SJSA1 (cell line): ENCODE measurements at places on chromosomes 1 and 21.
A peak's percentile ranks its signal among the peaks of the same experiment; 100 is the strongest.

GRCh38 chr1:14478120-14478519, 120.4 kb upstream of the KAZN start:
- no peak overlapping the region for H3K27ac ChIP-seq
- H3K27me3 ChIP-seq = no peaks in the 10 kb centered on the region
- H3K36me3 ChIP-seq = no peaks in the 10 kb centered on the region
- no peak for DNase-seq
- peaks cover 12% of the 10 kb centered on the region for H3K4me1 ChIP-seq

DNA sequence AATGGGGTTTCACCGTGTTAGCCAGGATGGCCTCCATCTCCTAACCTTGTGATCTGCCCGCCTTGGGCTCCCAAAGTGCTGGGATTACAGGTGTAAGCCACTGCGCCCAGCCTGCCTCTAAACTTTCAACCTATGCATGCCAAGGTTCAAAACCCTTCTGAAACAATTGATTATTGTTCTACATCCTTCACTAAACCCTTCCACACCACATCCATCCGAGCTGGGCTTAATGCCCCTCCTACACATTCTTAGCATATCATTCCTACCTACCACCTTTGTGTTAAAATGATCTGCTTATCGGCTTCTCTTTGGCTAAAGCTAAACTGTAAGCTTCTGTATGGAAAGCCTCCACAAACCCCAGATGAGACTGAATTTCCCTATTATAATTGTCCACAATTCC, 40.8 kb upstream of the DOCK7 start:
- H3K27ac ChIP-seq = no peak overlapping the region
- no peaks in the 10 kb centered on the region for H3K36me3 ChIP-seq
- H3K4me3 ChIP-seq = no peak overlapping the region
- H3K4me1 ChIP-seq = peaks cover 16% of the 10 kb centered on the region
- no peak for DNase-seq

- H3K27ac ChIP-seq = no peak overlapping the region
- no peaks in the 10 kb centered on the region for H3K4me1 ChIP-seq
- H3K36me3 ChIP-seq = peaks cover 21% of the 10 kb centered on the region
- no peaks in the 10 kb centered on the region for H3K27me3 ChIP-seq
- DNase-seq = no peak
- no peak overlapping the region for H3K4me3 ChIP-seq
Observed at GRCh38 chr1:221704306-221704705, 37.6 kb downstream of the DUSP10 start.

GRCh38 chr1:98884864-98885263, 119.8 kb downstream of the PLPPR5 start:
- no peak for DNase-seq
- H3K36me3 ChIP-seq = no peaks in the 10 kb centered on the region
- no peak overlapping the region for H3K27ac ChIP-seq

GRCh38 chr1:208069908-208070307, 159.0 kb upstream of the CD34 start:
- DNase-seq = no peak
- H3K27ac ChIP-seq = no peak overlapping the region
- peaks cover 3% of the 10 kb centered on the region for H3K4me1 ChIP-seq

DNA sequence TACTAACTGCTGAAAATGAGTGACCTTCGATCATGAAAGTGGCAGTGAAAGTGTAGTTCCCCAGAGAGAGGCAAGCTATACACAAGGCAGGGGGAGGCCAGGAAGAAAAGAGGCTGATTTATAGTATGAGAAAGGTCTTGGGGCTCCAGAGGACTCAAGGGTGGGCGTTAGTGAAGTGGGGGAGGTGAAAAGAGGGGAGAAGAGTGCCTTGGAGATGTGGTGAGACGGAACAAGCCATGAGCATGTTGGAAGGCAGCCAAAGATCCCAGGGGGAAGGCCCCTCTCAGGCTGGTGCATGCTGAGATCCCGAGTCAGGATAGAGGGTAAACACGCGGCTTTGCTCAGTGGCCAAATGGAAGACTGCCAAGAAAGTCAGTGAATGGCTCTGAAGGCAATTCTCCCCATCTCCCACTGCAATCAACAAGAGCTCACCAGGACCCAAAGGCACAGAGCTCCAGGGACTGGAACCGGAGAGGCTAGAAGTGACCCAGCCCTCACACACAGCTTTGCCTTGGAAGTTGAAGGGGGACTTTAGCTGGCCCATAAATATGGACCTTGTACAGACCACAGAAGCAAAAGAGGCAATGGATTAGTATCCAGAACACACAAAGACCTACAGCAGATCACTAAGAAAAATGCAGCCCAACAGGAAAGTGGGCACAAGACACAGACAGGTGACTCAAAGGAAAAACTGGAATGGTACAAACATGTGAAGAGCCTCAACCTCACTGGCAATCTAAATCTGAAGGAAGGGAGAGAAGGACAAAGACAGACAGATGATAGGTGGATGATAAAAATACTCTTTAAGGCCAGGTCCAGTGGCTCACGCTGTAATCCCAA, 49.6 kb downstream of the HSF2BP start:
- peaks cover 78% of the 10 kb centered on the region for H3K4me1 ChIP-seq

GRCh38 chr1:2519029-2519685, 7.2 kb downstream of the PANK4 start:
- H3K27me3 ChIP-seq = no peaks in the 10 kb centered on the region
- H3K27ac ChIP-seq = no peak overlapping the region
- DNase-seq = no peak
- H3K36me3 ChIP-seq = peaks cover 74% of the 10 kb centered on the region
- peaks cover 14% of the 10 kb centered on the region for H3K4me1 ChIP-seq

- H3K27me3 ChIP-seq = no peaks in the 10 kb centered on the region
- H3K27ac ChIP-seq = no peak overlapping the region
- no peaks in the 10 kb centered on the region for H3K36me3 ChIP-seq
- H3K4me3 ChIP-seq = no peak overlapping the region
Observed at GRCh38 chr21:17978895-17979294, 159.7 kb upstream of the C21orf91 start.

- no peak overlapping the region for H3K27ac ChIP-seq
- H3K27me3 ChIP-seq = peaks cover 6% of the 10 kb centered on the region; the same call in 1 of the 2 replicates
- no peak overlapping the region for H3K4me3 ChIP-seq
- H3K4me1 ChIP-seq = no peaks in the 10 kb centered on the region
- H3K36me3 ChIP-seq = no peaks in the 10 kb centered on the region
Observed at GRCh38 chr1:182935716-182936115, 17.2 kb downstream of the SHCBP1L start.

- peaks cover 14% of the 10 kb centered on the region for H3K4me1 ChIP-seq
- H3K27me3 ChIP-seq = no peaks in the 10 kb centered on the region
- H3K4me3 ChIP-seq = no peak overlapping the region
- peak; percentile 64 for DNase-seq
- H3K36me3 ChIP-seq = no peaks in the 10 kb centered on the region
Observed at GRCh38 chr1:30756545-30757351, 826 bp downstream of the LAPTM5 start.

DNA sequence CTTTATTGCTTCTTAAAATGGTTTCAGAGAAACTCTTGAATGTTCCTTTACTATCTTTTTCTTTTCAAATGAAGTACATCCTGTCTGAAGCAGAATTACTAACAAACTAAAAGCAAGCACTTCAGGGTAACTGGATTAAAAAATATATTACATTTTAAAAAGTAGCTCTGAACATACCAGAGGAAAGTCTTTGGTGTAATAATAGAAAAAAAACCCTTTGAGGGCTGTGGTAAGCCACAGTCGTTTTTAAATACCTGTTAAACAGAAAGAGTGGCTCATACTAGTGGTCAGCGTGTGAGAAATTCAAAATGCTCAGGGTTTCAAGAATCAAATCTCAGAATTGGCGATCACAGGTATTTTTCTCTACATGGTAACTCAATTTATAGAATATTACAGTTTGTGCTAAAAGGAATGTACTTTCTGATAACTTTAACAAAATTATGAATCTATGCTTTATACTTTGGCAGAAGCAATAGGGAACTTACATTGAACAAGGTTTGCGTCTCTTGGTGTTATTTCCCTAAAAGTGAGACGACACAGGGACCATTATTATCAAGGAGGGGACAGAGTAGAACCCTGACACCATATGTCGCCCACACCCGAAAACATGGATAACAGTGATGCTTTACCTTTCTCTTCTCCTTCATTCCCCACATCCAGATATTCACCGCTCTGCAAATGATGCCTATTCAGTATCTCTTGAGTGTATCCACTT, 97.0 kb upstream of the DPH5 start:
- H3K4me3 ChIP-seq = no peak overlapping the region
- no peaks in the 10 kb centered on the region for H3K4me1 ChIP-seq
- H3K27me3 ChIP-seq = peaks cover 12% of the 10 kb centered on the region; the same call in 1 of the 2 replicates
- DNase-seq = no peak

DNA sequence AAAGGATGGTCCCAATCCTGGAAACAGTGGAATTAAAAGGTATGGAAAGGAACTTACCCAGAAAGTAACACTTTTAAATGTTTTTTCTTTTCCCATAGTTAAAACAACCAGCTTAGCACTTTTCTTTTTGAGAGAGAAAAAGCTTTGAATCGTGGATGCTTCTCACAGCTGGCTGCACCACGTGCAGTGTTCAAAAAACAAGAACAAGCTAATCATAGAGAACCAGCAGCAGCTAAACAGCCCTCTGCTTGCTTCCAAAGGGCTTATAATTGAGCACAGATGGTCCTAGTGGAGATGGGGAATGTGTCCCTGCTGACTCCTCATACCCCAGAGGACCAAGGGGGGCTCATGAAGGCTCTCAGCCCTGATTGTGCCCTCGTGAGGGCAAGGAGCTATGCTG, 26.4 kb downstream of the UTP25 start:
- H3K4me3 ChIP-seq = no peak overlapping the region
- H3K36me3 ChIP-seq = peaks cover 44% of the 10 kb centered on the region
- DNase-seq = no peak

DNA sequence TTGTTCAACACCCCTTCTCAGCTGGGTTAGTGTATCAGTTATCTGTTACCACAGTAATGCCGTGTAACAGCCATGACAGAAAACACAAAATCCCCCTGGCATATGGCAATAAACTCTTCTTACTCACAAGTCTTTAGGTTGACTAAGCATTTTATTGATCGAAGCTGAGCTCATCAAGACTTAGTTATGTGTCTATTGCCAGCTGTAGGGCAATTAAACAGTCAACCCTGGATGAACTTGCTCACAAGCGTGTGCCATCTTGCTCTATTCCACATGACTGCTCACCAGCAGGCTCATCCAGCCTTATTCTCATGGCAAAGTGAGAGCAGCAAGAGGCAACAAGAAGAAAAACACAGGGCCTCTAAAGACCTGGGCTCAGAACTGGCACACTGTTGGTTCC, 333.8 kb upstream of the PTBP2 start:
- DNase-seq = no peak
- H3K4me3 ChIP-seq = no peak overlapping the region
- no peaks in the 10 kb centered on the region for H3K36me3 ChIP-seq

GRCh38 chr21:38181096-38181495, 75.7 kb upstream of the KCNJ15 start:
- no peak for DNase-seq
- H3K27me3 ChIP-seq = no peaks in the 10 kb centered on the region

- DNase-seq = no peak
- no peaks in the 10 kb centered on the region for H3K4me1 ChIP-seq
- no peak overlapping the region for H3K4me3 ChIP-seq
- H3K36me3 ChIP-seq = no peaks in the 10 kb centered on the region
Observed at GRCh38 chr1:230016159-230016558, 50.9 kb upstream of the GALNT2 start.

DNA sequence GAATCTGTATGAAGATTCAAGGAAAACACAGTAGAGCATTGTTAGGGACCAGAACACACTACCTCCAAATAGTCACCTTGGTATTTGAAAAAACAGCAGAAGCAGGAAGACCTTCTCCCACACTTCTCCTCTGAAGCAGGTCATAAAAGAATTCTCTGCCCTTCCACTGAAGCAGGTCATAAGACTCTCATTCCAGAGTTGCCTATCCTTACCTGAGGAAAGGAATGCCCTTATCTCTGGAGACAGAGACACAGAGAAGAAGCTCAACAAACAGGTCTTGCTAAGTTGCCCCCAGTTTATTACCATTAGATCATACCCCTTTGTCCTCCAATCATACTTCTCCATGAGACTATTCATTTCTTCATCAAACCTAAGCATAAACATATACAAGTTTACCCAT, 225.8 kb upstream of the TNR start:
- no peaks in the 10 kb centered on the region for H3K4me1 ChIP-seq
- no peak for DNase-seq
- no peak overlapping the region for H3K4me3 ChIP-seq
- peaks cover 7% of the 10 kb centered on the region; the same call in 1 of the 2 replicates for H3K36me3 ChIP-seq
- no peaks in the 10 kb centered on the region for H3K27me3 ChIP-seq

DNA sequence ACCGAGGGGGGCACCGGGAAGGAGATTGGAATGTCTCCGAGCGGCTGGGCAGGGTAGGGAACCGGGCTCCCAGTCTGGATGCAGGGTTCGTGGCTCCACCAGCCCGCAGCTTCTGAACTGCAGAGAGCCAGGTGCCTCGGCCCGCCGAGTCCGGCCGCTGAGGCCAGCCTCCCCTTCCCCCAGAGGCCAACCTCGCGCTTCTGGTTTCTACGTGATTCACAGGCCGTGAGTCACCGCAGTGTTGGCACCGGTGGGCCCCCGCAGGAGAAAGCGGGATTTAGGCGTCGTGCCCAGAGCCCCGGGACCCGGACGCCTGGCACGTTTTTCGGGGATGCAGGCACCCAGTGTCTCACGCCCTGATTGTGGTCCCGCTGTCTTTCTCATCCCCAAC, 458 bp downstream of the CRABP2 start:
- H3K4me1 ChIP-seq = peaks cover 54% of the 10 kb centered on the region
- no peak overlapping the region for H3K27ac ChIP-seq
- H3K27me3 ChIP-seq = no peaks in the 10 kb centered on the region; the same call in none of the 2 replicates
- H3K36me3 ChIP-seq = no peaks in the 10 kb centered on the region

DNA sequence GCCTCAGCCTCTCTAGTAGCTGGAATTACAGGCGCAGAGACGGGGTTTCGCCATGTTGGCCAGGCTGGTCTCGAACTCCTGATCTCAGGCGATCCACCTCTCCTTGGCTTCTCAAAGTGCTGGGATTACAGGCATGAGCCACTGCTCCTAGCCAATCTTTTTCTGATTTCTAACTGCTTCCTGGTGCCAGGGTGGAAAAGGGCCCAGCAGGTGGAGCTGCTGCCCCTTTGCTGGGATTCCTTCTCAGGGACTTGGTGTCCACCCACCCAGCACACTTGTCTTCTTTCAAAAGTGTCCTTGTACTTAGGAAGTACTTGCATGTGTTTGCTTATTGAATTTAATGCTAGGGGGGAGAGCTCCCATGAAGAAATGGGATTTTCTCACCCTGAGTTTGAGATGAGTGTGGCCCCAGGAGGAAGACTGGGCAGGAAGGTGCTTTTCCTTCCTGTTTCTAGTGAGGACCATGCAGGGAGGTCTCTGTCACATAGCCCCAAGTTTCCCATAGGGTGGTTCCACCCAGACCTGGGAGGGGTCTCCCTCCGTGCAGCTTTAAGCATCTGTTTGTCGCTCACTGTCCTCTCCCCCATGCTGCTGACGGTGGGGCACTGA, 14.2 kb downstream of the UTP11 start:
- DNase-seq = no peak
- no peak overlapping the region for H3K4me3 ChIP-seq
- no peak overlapping the region for H3K27ac ChIP-seq
- peaks cover 16% of the 10 kb centered on the region for H3K4me1 ChIP-seq
